NCI-H1436 (cell line): ENCODE measurements at places on chromosomes 2 and 18.

- no peak for DNase-seq
Observed at GRCh38 chr2:96727431-96727830, 12.4 kb downstream of the LMAN2L start.

- DNase-seq: no peak
Observed at GRCh38 chr18:57075716-57076400, 71.0 kb upstream of the BOD1L2 start.

DNA sequence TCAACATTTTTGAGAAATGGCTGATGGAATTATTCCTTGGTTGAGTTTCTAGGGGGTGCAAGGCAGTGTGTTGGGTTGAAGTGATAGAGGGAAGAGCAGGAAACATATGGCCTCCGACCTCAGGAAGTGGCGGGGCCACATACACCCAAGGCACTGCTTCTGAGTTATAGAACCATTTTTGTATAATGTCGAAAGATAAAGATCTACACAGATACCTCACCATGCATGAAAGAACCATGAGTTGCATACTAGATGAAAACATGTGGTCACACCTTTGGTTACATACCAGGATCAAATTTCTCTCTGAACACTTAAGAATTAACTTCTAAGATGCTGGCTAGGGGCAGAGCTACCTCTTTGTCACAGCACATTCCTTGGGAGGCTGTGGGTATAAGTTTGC, 23.2 kb downstream of the LAMA3 start:
- no peak for DNase-seq

- DNase-seq: no peak
Observed at GRCh38 chr2:160905862-160906261, 254.4 kb upstream of the TANK start.

GRCh38 chr2:417662-418061, 129.8 kb upstream of the ALKAL2 start:
- DNase-seq: no peak

DNA sequence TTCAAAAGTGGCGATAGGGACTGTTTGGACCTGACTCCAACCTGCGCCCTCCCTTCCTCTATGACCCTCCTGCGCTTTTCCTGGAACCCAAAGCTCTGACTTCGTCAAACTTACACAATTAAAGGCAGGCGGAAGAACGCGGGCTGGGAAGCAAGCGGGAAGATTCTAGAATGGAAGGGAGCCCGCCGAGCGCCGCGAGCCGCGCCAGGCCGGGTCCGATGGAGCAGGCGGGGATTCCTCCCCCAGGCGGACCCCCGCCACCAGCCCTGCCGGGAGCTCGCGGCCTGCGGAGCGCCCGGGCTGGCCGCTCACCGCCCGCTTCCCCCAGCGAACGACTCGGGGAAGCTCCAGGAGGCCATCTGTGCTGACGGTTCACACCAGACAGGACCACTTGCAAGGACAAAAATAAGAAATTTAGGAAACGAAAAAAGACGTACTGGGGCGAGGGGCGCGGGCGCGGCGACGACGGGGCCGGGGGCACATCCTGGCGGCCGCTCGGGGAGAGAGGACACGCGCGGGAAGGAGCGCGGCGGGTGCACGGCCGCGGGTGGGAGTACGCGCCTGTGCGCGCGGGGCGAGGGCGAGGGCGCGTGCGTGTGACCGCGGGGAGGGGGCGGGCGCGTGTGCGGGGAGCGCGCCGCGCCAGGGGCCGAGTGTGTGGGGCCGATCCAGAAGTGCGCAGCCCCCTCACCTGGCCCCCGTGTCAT, 1.1 kb upstream of the SALL3 start:
- DNase-seq: no peak

DNA sequence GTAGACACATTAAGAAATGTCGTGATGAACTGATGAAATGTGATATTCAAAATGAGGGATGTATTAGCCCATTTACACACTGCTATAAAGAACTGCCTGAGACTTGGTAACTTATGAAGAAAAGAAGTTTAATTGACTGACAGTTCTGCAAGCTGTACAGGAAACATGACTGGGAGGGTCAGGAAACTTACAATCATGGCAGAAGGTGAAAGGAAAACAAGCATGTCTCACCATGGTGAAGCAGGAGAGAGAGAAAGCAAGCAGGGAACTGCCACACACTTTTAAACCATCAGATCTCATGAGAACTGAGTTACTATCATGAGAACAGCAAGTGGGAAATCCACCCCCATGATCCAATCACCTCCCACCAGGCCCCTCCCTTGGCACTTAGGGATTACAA, 1010.8 kb upstream of the CELF4 start:
- no peak for DNase-seq

- DNase-seq: no peak
Observed at GRCh38 chr2:120576509-120577474, 158.9 kb upstream of the GLI2 start.

- DNase-seq: no peak
Observed at GRCh38 chr2:207149249-207150213, 16.2 kb downstream of the KLF7 start.

DNA sequence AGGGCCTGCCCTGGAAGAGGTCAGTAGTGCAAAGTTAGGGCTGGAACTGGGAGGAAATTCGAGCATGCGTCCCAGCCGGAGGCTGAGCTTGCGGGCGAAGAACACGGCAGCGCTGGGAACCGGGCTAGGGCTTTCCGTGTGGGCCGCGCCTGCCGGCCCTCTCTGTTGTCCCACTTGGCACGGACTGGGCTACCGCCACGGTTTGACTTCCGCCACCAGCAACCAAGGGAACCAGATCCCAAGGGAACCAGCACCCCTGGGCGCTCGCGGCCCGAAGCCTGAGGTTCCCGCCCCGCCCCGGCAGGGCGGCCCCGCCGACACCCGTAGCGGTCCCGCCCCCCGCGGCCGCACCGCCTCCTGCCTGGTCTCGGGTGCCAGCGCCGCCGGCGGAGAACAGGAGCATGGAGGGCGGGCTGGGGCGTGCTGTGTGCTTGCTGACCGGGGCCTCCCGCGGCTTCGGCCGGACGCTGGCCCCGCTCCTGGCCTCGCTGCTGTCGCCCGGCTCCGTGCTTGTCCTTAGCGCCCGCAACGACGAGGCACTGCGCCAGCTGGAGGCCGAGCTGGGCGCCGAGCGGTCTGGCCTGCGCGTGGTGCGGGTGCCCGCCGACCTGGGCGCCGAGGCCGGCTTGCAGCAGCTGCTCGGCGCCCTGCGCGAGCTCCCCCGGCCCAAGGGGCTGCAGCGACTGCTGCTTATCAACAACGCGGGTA, at the start of gene SPR:
SPR (plus strand) TSS at position 377 of the 708 bp plus-strand sequence; CDS start at position 402, 25 bp downstream.
- peak; percentile 87 for DNase-seq

- DNase-seq: no peak
Observed at GRCh38 chr2:105541189-105542050, 142.6 kb upstream of the FHL2 start.

DNA sequence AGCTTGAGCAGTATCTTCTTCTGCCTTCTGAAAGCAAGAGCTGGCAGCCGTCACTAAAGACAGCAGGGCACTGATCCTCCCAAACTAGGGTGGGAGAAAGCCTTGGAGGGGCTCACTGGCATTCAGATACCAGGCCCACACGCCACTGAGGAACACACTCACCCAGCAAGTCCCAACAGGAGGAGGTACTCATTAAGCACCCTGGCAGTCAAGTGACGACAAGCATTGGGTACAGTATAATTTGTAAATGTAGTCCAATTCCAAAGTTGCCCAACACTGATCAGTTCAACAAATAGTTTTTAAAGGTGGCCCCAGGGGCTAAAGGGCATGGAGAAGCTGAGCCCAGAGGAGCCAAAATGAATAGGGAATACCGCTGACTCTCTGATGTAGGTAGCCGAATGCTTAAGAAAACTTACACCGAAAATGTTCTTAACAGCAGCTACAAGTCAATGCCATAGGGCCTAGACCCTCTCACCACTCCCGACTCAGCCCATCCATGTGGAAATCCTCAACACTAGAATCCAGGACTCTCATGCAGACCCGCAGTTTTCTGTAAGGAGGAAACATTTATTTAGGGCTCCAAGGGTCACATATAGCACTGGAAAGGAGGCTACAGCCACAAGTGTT, 9.9 kb downstream of the LIMS2 start:
- no peak for DNase-seq

- no peak for DNase-seq
Observed at GRCh38 chr2:16622399-16622968, 43.1 kb downstream of the CYRIA start.

DNA sequence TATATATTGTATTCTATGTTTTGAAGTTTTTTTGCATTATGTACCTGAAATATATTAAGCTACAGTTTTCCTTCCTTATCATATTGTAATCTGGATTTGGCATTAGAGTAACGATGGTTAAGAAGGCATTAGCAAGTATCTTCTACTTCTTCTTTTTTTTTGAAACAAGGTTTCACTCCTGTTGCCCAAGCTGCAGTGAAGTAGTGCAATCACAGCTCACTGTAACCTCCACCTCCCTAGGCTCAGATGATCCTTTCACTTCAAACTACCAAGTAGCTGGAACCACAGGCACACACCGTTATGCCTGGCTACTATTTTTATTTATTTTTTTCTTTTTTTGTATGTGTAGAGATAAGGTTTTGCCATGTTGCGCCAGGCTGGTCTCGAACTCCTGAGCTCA, 201.1 kb downstream of the ZNF804A start:
- no peak for DNase-seq

DNA sequence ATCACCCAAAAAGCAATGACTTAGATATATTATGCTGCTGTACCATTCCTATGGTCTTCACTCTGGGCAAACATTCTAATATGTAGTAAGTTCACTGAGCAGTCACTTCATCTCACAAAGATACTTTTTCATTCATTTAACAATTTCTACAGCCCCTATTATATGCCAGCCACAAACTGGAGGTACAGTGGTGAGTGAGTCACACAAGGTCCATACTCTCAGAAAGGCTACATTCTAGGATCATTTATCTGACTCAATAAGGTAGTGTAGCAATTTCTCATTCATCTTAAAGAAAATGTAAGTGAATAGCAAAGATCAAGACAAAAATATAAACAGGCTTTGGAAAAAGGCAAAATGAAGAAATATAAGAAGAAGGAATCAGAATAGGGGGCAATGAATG, 40.5 kb downstream of the NHEJ1 start:
- no peak for DNase-seq

DNA sequence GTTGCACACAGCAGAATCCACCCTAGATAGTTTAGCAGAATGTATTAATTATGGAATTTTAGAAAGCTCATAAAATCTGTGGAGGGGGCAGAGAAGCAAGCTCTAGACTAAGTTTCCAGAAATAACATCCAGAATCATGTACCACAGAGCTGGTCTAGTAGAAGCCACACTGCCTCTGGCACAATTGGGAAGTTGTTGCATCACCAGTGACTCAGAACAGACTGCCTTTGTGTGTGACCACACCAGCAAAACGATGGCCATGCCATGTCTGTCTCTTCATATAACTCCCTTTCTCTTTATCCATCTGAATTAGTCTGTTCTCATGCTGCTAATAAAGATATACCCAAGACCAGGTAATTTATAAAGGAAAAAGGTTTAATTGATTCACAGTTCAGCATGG, 158.9 kb downstream of the CCDC148 start:
- DNase-seq: no peak

DNA sequence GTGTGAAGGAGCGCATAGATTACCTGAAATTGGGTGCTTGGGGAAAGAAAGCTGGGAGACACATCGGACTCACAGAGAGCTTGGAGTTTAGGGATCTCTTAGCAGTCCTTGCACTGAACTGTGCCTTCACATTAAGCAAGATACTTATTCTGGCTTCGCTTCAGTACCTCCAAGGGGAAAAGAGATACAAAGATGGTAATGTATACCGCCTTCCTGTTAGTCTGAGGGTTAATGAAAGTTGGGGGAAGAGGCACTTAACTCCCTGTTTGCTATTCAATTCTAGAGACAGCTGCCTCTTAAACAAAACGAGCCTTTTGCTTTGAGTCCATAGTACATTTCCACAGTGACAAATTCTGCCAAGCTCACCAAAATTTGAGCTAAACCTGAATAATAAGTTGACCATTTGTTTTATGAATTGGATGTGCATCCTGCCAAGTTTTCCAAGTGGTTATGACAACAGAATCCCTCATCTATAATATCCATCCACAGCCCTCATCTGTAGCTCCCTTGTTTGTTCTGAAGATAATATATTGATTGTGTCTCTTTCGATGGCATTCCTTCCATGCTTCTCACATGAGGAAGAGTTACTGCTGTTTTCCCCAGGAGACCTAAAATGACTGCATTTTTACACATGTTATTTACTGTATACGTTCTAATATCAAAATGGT, 287.1 kb upstream of the ATP5MC3 start:
- DNase-seq: no peak

- no peak for DNase-seq
Observed at GRCh38 chr2:118853651-118854291, 6.3 kb upstream of the EN1 start.

- no peak for DNase-seq
Observed at GRCh38 chr18:25005541-25006403, 346.2 kb downstream of the ZNF521 start.

DNA sequence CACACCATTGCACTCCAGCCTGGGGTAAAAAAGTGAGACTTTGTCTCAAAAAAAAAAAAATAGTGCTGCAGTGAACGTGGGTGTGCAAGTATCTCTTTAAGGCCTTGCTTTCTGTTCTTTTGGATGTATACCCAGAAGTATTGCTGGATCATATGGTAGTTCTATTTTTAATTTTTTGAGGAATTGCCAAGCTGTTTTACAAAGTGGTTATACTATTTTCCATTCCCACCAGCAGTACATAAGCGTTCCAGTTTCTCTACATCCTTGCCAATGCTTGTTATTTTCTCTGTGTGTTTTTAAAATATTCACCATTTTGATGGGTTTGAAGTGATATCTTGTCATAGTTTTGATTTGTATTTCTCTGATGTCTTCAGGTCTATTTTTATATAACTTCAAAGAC, 13.1 kb downstream of the ARMC9 start:
- no peak for DNase-seq

- no peak for DNase-seq
Observed at GRCh38 chr2:226181909-226182308, 617.7 kb downstream of the IRS1 start.

DNA sequence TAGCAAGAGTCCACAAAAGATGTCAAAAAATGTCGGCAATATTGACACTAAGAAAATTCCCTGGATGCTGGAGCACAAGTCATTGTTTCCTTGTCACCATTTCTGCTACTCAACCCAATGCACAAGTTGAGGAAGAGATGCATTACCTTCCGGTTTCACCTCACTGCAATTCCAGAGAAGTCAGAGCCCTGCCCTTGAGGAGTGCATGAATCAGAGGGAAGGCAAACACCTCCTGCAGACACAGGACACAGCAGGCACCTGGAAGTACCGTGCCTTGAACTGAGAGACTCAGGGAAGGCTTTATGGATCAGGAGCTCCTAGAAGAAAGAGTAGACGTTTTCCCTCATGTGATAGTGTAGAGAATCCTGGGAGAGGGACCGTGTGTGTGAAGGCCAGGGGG, 62.7 kb upstream of the ARL4C start:
- no peak for DNase-seq

DNA sequence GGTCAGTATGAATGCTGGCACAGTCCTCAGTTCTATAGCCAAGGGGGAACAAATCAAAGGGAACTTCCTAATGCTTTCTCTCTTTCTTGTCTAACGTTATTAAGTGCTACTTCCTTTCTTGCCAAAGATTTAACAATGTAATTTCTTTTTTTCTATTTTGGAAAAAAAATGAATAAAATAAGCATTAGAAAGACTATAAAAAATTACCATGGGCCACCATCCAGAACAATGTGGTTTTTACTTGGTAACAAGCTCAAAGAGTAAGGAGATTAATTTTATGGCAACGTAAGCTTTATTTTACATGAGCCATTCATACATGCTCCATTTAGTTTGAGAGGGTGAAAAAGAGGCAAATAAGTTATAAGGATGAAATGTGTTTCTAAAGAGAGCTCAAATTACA, 40.1 kb downstream of the SERPINE2 start:
- no peak for DNase-seq

- no peak for DNase-seq
Observed at GRCh38 chr2:53755121-53755520, 12.5 kb upstream of the CHAC2 start.
